ENCODE measurements at places on chromosomes 2 and 18. TPM values are rescaled to one million over a fixed set of nuclear protein-coding genes. Genes with fewer than 3 reads are reported as not detected.

Gene FN1
- 1.0 TPM for total RNA-seq

Gene SLC9A2
- total RNA-seq = not detected

Gene SLC38A11
- total RNA-seq = not detected

Gene EVA1A
- not detected for total RNA-seq

Gene YES1
- total RNA-seq = 16.3 TPM

Gene NXPH2
- total RNA-seq = not detected

Gene MEP1B
- not detected for total RNA-seq

Gene AMER3
- total RNA-seq = not detected

Gene C2orf66
- 0.33 TPM for total RNA-seq

Gene CERKL
- total RNA-seq = not detected
